ENCODE measurements at places on chromosomes 16 and 17.
A peak's percentile ranks its signal among the peaks of the same experiment; 100 is the strongest.

GRCh38 chr16:74700116-74700437, 585 bp downstream of the MLKL start:
- peak; percentile 22 for DNase-seq

DNA sequence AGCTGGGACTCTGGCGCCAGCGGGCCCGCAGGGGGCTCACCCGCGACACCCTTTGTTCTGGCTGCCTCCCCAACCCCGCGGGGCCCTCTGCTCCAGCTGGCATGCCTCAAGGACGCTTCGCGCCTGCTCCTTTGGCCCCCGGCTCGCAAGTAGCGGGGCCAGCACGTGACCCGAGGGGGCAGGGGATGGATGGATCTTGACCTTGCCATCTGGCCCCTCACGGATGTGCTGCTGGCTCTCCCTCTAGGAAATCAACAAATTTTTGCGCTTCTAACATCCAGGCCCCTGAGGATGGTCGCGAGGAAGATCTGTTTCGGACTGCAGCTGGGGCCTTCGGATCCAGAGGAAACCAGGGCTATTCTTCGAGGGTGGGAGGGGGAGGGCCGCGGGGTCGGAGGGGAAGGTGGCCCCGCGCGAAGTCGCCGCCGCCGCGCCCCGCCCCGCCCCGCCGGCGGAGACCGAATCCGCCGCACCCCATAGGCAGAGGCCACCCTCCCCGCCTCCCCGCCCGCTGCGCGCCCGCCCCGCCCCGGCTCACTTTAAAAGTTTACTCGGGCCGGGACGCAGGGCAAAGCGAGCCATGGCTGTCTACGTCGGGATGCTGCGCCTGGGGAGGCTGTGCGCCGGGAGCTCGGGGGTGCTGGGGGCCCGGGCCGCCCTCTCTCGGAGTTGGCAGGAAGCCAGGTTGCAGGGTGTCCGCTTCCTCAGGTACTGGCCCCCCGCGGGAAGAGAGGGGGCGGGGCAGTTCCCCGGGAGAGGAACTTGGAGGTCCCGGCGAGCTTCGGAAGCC, at the start of gene ACSF2:
ACSF2 (plus strand) TSS at position 537 of the 790 bp plus-strand sequence; CDS start at position 581, 44 bp downstream.
- peak; percentile 65 for DNase-seq

DNA sequence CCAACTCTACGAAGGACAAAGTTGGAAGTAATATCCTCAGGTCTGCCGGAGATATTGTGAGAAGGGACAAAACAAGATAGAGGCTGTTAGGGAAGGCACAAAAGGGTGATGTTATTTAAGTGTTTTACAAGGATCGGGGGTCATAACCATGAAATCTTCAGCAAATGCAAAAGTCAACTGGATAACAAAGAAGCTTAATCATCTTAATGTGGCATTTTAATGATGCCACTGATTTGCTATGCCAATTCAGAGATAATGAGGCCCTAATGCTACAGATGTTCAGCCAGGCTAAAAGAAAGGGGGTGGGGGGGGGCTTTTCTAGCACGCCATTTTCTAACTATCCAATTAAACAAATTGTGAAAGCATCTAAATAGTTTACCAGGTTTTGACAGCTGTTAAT, 63.1 kb downstream of the IKZF3 start:
- DNase-seq = no peak

DNA sequence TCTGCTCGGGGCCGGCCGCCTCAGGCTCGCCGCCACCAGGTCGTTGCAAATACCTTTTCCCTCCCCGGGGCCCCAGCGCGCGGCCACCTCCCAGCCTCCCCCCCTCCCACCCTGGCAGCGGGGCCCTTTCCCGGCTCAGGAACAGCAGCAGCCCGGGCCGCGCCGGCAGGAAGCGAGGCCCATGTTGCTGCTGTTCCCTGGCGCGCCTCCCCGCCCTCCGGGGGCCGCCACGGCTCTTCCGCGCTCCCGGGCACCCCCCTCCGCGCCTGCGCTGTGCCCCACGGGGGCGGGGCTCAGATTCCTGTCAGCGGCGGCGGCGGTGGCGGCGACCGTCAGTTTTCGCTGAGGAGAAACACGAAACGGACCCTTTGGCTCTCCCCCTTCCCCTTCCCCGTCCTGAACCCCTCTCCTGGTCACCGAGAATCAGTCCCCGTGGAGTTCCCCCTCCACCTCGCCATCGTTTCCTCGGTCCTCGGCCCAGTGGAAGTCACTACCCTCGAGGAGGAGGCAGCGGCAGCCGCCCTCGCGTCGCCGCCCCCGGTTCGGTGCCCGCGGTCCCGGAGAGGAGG, at the start of gene NFAT5:
NFAT5 (plus strand) TSS at position 296 of the 569 bp plus-strand sequence. CDS start 336 bp downstream, outside the sequence.
- peak; percentile 99 for DNase-seq

DNA sequence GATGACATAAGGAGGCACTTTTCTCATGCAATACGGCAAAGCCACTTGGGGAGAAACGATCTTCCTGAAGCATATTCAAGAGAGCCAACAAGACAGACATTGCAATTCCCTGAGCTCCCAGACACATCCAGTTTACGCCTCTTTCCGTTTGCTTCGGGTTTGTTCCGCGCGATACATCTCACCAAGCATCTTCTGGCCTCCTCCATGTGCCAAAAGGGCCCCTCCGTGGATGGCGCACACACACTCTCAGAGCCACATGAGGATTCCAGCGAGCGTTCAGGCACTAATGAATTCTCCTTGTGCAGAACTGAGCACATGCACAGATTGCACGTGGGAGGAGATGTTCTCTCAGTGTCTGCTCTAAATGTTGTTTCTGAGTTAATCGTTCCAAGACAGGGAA, 146.7 kb upstream of the SHISA6 start:
- DNase-seq = no peak
